ENCODE measurements at places on chromosomes 5 and 9.

- no peak for DNase-seq
These were observed 146.1 kb downstream of the PBX3 start for GRCh38 chr9:125893277-125893676.

- DNase-seq, result no peak
These were observed 113.7 kb downstream of the KLHL3 start for GRCh38 chr5:137621861-137622823.

GRCh38 chr9:97666907-97667686 lies 30.0 kb downstream of the XPA start:
- DNase-seq, result no peak

- DNase-seq, result no peak
These were observed 11.2 kb downstream of the FAM240B start for GRCh38 chr9:38708759-38709158.

- DNase-seq, result no peak
These were observed 17.0 kb downstream of the NIPSNAP3B start for GRCh38 chr9:104780796-104781395.

GRCh38 chr5:138955671-138956295 lies 80.6 kb upstream of the LRRTM2 start:
- no peak for DNase-seq

- no peak for DNase-seq
These were observed 265.7 kb downstream of the AOPEP start for GRCh38 chr9:94991961-94992907.

GRCh38 chr5:157864067-157864466 lies 5.1 kb upstream of the CLINT1 start:
- DNase-seq, result no peak

GRCh38 chr5:114018186-114018585 lies 343.7 kb upstream of the KCNN2 start:
- DNase-seq, result no peak

DNA sequence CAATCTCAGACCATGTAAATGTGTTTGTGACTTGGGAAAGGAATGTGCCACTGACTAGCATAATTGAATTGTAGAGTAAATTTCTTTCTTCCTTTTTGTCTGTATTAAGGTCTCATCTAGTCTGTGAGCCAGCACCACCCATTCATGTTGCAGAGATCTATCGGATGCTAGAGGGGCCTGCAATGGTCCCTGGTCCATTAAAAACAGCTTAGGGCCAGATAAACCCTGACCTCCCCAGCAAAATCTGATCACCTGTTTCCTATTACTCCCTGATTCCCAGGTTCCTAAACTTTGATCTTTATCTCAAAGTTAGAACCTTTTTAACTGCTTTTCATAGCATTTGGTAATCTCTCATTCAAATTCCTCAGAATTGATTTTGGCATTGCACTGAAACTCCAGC lies 174.5 kb upstream of the POC5 start:
- DNase-seq, result no peak

- DNase-seq, result no peak
These were observed 34.6 kb upstream of the WDR38 start for GRCh38 chr9:124818431-124819281.

DNA sequence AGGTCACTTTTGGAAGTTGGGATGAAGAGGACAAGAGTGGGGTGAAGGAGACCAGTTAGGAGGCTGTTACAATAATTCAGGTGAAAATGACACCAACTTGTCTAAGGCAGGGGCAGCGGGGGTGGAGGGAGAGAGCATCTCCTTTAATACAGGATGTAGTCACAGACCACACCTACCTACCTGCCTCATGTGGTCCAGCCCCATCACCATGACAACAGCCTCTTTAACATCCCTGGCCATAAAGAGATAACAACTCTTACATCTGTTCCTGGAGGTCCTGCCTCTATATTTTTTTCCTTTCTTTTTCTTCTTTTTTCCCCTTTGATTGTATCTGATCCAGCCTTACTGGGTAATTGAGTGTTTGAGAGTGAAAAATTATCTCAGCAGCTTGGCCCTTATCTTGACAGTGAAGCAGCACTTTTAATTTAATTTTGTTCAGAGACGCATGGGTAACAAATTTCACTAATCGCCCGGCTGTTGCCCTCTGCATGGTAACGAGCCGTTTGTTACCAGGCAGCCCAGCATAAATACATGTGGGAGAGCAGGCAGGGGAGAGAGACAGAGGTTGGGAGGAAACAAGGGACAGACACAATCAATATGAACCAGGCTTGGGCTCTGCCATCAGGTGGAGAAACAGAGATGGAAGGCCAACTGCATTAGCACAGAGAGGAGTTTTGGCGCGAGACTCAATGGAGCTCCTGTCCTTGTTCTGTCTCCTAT lies 338.1 kb downstream of the ASTN2 start:
- DNase-seq, result no peak

DNA sequence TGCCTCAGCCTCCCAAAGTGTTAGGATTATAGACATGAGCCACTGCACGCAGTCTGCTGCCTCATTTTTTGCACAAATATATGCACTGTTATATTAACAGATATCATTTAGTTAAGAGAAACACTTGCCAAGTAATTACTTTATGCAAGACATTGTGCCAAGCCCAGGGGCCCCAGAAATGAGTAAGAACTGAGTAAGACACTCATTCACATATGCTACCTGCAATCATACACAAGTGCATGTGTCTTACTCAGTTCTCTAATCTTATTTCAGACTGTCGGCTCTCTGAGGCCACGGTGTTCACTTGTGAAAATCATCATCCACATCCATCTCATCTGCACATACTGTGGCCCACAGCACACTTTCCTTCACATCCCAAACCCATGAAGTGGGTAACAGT lies 16.0 kb downstream of the TRAF1 start:
- DNase-seq, result no peak

DNA sequence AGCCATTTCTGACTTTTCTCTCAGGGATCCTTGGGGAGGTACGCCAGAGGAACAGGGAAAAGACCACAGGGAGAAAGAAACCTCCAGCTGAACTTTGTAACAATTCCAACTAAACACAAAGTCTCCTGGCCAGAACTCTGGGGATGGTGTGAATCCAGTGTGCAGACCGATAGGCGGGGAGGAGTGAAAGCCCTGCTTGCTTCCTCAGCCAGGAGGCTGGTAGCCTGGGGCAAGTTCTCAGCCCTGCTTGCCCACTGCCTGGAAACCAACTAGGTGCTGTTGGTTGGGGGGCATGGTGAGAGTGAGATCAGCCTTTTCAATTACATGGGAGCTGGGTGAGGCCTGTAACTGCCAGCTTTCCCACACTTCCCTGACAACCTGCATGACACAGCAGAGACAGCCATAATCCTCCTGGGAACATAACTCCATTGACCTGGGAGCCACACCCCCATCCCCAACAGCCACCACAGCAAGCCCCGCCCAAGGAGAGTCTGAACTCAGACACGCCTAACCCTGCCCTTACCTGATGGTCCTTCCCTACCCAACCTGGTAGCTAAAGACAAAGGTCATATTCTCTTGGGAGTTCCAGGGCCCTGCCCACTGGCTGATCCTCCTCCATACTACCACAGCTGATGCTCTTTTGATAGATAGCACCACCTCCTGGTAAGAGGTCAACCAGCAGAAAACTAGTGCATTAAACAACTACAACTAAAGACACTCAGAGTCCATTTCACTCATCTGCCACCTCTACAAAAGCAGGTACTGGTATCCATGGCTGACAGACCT lies 100.1 kb upstream of the TNFAIP8 start:
- no peak for DNase-seq

DNA sequence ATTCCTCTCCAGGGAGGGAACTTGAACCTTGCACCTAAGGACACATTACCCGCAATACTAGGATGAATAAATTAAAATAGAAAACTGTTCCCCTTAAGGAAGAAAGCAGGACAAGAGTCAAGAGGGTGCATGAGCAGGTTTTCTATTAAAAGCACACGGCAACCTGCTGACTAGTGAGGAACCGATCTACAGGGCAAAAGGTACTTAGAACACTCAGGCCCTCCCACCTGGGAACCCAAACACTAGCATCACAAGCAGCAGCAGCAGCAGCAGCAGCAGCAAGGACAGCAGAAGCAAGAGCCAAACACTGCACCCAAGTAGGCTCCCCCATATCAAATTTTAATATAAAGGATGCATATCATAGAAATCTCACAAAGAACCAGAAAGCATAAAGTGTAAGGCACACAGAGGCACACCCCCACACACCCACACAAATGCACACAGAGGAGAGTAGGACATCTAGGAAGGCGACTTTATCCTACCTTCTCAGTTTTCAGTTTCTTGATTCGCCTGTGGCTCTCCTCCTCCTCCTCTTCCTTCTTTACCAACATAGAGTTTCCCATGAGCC lies 2.8 kb downstream of the ZNF608 start:
- no peak for DNase-seq

GRCh38 chr9:6944093-6944551 lies 186.3 kb downstream of the KDM4C start:
- no peak for DNase-seq

GRCh38 chr9:120767451-120767850 lies 25.8 kb downstream of the FBXW2 start:
- DNase-seq, result no peak

GRCh38 chr5:44613936-44614335 lies 194.8 kb upstream of the MRPS30 start:
- DNase-seq, result no peak

DNA sequence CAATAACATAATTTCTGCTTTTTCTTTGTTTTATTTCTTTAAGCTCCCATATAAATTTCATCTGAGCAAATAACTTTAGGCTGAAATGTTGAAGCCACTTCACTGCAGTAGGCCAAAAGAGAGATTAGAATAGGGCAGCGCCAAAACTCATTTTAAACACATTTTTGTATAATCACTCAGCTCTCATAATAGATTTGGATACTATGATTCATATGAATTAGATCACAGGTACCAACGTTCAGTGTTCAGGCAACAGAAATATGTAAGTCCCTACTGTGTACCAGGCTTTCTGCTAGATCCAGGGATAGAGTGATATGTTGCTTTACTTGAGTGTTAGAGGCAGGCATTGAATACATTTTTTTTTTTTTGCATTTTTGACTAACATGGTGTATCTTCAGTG lies 370.5 kb downstream of the PTPRD start:
- DNase-seq, result no peak

DNA sequence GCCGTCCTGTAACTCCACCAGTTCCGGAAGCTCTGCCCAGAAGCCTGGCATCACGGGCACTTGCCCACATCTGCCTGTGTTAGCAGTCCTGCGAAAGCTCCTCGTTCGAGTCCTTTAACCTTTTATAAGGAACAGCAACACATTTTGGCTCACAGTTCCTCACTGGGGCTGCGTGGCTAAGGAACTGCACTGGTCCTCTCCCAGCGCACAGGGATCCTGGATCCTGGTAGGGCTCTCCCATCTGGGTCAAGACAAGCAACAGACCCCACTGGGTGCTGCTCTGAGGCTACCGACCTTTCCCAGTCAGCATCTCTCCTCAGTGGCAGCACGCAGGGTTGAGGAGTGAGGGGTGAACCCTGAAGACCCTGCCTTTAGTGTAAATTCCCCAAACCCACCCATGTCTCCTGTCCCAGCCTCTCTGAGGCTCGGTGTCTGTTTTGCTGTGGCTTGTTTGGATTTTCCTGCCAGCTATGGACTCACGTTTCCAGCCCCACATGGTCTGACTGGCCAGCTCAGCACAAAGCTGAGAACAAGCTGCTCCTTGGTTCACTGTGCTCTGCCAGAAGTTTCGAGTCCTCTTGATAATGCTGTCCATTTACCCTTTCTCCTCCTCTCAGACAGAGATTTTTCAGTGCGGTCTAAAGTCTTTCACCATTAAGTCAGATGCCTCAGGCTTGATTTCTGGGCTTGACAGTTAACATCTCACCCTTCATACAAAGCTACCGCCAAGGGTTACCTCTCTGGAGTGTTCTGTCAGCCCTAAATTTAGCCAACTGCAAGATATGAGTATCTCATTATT lies 80.0 kb downstream of the AK8 start:
- no peak for DNase-seq

GRCh38 chr5:31664566-31664965 lies 25.6 kb downstream of the PDZD2 start:
- DNase-seq, result no peak

DNA sequence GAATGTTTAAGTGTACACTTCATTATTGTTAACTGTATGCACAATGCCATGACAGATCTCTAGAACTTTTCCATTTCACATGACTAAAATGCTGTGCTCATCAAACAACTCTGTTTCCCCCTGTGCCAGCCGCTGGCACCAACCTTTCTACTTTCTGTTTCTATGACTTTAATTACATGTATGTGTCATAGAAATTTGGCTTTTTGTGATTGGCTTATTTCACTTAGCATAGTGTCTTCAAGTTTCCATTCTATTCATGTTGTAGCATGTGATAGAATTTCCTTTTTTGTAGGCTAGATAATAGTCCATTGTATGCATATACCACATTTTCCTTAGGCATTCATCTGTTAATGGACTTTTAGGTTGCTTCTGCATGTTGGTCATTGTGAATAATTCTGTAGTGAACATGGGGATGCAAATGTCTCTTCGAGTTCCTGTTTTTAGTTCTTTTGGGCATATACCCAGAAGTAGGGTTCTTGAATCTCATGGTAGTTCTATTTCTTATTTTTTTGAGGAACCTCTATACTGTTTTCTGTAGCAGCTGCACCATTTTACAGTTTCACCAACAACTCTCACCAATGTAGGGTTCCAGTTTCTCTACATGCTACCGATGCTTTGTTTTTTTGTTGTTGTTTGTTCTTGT lies 184.4 kb upstream of the DMRT1 start:
- no peak for DNase-seq

DNA sequence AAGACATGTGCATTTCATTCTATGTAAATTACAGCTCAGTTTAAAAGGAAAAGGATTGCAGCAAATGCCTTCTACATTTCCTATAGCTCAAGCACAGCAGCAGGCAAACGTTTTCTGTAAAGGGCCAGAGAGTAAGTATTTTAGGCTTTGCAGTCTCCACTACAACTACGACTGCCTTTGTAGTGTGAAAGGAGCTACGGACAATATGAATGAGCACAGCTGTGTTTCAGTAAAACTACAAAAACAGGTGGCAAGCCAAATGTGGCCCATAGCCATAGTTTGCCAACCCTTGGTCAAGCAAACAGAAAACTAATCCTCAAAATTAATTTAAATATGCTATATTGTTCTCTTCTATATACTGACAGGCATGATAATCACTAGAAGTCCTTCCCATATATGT lies 7.2 kb downstream of the PTBP3 start:
- no peak for DNase-seq

GRCh38 chr9:37902796-37903646 lies 906 bp downstream of the SLC25A51 start:
- DNase-seq, result no peak

DNA sequence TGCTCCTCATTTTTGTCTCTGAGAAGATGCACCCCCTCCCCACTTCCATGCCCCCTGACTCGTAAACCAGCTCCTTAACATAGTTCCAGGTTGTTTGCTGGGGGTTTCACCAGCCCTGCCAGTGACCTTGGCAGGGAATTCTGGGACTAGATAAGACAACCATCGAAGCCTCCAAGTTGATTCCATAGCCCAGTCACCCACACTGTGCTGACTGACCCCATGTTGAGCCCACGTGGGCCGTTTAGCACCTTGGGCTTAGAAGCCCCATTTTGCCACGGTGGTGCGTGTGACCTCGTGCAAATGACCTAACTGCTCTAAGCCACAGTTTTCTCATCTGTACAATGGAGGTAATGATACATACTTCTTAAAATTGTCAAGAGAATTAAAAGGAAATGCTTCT lies 24.6 kb downstream of the PSAT1 start:
- no peak for DNase-seq
